Foreskin keratinocyte (primary cell): ENCODE measurements at places on chromosomes 1 and 21.

DNA sequence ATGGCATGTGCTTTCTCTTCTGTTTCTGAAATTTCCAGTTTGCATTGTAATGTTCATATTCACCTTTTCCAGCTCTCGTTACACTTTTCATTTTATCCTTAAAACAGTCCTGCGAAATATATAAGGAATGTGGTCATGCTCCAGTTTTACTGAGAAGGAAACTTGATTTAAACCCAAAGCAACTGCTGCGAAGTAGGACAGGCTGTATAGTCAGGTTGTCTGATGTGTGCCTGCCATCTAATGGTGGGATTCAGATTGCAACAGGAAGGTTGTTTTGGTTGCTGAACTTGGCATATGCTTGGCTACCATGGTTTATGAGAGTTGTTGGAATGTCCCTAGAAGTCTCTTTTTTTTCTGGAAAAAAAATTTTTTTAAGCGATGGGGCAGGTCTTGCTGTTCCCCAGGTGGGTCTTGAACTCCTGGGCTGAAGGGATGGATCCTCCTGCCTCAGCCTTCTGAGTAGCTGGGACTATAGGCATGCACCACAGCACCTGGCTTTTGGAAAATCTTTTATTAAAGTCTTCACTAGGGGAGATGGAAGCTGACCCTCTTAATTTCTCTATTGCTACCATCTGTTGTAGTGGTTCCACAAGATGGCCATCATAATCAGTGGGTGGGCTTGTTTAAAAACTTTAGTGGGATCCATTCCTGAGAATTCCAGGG lies 86.9 kb downstream of the UCK2 start:
- no peak for DNase-seq

- no peak for DNase-seq
These were observed 386.6 kb downstream of the MATN1 start for GRCh38 chr1:30336550-30337323.

- DNase-seq: no peak
These were observed 43.2 kb upstream of the BACE2 start for GRCh38 chr21:41124641-41125201.

- peak; percentile 61 for DNase-seq
These were observed at the start of gene MX2 for GRCh38 chr21:41361786-41362604. Gene MX2 (plus strand): TSS chr21:41362027. CDS start chr21:41376907, 14,880 bp downstream.

- DNase-seq: peak; percentile 20
These were observed 223.9 kb downstream of the S1PR1 start for GRCh38 chr1:101460739-101461138.
